ENCODE measurements at places on chromosomes 3 and 15.

- DNase-seq, result peak; percentile 90
Observed at GRCh38 chr15:31393444-31394091, 66.9 kb downstream of the KLF13 start.

GRCh38 chr15:37771465-37771864, 163.0 kb upstream of the TMCO5A start:
- peak; percentile 66 for DNase-seq

- no peak for DNase-seq
Observed at GRCh38 chr3:179796421-179796820, 143.6 kb downstream of the USP13 start.

GRCh38 chr15:25641762-25642161, 202.9 kb upstream of the UBE3A start:
- DNase-seq, result no peak

DNA sequence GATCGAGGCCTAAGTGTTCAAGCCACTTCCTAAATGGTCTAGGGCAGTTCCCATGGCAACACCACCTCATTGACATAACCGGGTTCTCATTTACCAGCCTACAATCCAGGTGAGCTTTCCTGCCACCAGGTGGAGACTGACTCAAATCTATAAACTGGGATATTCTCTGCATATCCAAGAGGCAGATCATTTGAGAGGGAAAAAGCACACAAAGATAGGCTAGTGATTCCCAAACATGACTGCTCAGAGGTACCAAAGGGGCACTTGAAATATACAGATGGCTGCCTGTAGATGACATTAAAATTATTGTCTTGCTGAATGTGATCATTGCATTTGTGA, 141.3 kb upstream of the PROK2 start:
- DNase-seq, result no peak

DNA sequence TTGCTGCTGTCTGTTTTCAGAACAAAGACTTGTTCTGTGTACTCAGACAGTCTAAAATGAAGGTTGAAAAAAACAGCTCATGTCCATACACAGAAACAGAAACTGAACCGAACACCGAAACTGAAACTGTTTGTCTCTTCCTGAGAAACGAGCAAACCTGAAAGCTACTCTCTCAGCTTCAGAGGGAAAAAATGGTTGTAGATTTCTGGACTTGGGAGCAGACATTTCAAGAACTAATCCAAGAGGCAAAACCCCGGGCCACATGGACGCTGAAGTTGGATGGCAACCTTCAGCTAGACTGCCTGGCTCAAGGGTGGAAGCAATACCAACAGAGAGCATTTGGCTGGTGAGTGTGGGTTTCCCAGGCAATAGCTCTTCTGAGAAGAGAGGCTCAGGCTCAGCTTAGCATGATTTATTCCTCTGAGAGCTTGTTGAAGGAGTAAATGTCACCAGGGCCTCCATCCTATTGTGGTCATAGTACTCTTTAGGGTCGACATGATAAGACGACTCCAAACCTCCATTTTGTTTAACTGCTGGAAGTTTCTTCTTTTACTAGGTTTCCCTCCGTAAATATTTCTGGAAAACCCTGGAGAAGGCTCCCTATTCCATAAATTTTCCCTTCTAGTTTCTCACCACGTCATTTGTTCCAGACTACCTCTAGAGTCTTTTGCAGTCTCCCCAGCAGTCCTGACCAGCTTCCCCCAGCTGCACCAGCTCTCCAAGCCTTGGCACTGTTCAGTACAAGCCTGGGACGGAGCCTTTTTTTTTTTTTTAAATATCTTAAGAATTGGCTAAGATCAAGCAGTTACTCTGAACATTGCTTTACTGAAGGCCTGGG, at the start of gene RTP4:
Gene RTP4, plus strand, starts transcription at position 135 of the 838 bp plus-strand sequence. Its CDS starts 57 bp downstream, at position 192.
- DNase-seq, result peak; percentile 2

DNA sequence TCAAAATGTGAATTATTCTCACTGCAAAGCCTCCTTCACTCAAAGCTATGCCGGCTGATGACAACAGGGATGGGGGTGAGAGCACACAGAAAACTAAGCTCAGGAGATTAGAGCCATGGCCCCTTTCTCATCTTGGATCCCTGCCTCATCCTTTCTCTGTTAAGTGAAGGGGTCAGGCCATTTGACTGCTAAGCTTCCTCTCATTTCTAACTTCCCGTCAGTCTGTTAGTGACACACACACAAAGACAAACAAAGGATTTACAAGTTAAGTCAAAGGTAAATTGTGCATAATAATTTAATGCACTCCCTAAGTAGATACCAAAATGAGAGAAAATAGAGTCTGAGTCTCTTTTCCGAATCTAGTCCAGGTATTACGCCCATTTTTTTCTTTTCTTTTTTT, 1.2 kb downstream of the SS18L2 start:
- no peak for DNase-seq

- no peak for DNase-seq
Observed at GRCh38 chr3:89238846-89239245, 131.4 kb downstream of the EPHA3 start.

- DNase-seq, result peak; percentile 58
Observed at GRCh38 chr15:55627730-55628368, 39.7 kb upstream of the PYGO1 start.

GRCh38 chr3:82311901-82312300, 550.5 kb upstream of the GBE1 start:
- no peak for DNase-seq

DNA sequence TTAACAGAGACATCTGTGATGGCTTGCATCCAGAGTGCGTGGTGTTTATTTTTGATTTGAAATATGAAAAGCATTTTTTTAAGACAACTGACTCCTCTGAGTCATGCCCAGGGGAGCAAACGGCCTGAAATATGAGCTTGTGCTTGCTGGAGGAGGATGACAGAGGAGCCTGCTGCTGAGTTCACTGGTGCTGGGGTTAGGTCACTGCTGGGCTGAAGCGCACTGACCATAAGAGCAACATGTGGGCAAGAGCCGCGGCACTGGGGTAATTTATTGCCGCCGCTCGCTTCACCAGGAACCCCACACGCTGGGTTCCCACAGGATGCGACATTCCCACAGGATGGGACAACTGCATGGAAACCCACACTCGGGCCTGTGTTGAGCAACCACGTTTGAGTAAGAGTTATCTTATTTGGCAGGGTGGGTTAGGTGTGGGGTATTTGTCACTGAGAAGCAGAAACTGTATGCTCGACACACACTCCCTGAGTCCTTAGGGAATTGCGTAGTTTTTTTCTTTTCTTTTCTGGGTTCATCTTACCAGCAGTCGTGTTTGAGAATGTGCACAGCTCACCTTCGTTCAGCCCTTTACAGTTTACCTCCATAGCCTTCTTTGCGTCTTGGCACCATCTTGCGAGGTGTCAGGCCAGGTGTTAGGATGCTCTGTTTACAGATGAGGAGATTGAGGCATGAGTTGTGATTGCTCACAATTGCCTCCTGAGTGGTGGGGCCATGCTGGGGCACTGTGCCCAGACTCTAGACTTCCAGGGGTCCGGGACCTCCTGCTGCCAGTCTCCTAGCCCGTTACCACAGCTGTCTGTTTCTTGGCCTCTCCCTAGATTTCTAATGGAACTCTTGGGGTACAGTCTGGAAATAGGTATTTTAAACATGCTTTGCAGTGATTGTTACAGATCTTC, 60.4 kb downstream of the SMAD3 start:
- DNase-seq, result peak; percentile 88

- peak; percentile 79 for DNase-seq
Observed at GRCh38 chr3:49872801-49873281, 3.1 kb upstream of the CAMKV start.

DNA sequence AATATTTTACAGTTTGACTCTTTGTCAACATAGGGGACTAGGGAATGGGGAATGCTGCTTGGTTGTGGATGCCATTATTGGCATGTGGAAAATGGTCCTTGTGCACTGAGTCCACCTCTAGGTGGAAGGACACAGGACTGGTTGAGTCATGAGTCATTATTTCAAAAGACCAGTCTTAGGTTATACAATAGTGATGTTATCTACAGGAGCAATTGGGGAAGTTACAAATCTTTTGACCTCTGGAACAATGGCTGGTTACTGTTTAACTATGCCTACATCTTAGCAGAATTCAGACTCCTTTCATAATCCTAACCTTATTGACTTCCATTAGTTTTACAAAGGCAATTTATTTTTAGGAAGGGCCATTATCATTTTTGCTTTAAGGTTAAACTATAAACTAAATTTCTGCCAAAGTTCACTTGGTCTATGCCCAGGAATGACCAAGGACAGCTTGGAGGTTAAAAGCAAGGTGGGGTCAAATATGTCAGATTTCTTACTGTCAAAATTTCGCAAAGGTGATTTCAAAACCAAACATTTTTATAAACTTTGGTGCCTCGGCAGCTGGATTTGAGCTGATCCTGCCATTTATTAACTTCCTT, 11.8 kb upstream of the CCR8 start:
- DNase-seq, result peak; percentile 87

- no peak for DNase-seq
Observed at GRCh38 chr3:158711886-158712285, 20.4 kb downstream of the RARRES1 start.

GRCh38 chr3:126691765-126692164, 12.3 kb upstream of the CHCHD6 start:
- no peak for DNase-seq

- DNase-seq, result peak; percentile 49
Observed at GRCh38 chr15:39580485-39581241, at the start of gene THBS1. TSS of gene THBS1 (plus strand) at chr15:39581079. CDS start at chr15:39581858, 779 bp downstream.

GRCh38 chr15:96625256-96625655, 294.8 kb downstream of the NR2F2 start:
- DNase-seq, result no peak

GRCh38 chr15:65982627-65983322, 113.5 kb downstream of the RAB11A start:
- DNase-seq, result no peak

GRCh38 chr3:195101001-195101583, 169.9 kb downstream of the XXYLT1 start:
- peak; percentile 95 for DNase-seq

DNA sequence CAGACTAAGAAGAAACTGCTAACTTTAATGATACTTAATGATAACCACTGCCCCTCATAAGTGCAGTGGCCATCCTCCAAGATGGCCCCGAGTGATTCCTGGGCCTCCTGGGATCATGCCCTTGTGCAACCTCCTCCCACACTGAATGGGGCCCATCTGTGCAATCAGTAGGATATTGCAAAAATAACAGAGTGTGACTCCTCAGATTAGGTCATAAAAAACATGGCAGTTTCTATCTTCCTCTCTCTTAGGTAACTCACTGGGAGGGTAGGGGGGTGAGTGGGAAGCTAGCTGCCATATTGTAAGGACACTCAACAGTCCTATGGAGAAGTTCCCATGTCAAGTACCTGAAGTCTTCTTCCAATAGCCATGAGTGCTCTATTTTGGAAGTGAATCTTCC, 173.0 kb downstream of the SHQ1 start:
- peak; percentile 66 for DNase-seq

DNA sequence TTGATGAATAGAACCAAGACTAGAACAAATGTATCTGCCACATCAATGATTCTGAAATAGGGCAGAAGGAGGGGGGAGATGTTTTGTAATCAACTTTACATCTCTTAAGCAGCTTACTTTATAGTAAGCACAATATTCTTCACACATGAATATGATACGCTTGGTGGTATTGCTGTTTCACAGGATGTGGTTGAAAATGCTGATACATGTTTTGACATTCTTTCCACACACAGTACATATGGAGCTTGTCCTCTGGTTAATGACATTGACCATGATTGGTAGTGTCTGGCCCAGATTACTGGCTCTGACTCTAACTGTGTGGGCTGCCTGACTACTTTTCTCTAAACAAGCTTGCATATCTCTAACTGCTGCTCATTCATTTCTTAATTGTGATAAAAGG, 168.9 kb downstream of the KLHL25 start:
- peak; percentile 34 for DNase-seq

DNA sequence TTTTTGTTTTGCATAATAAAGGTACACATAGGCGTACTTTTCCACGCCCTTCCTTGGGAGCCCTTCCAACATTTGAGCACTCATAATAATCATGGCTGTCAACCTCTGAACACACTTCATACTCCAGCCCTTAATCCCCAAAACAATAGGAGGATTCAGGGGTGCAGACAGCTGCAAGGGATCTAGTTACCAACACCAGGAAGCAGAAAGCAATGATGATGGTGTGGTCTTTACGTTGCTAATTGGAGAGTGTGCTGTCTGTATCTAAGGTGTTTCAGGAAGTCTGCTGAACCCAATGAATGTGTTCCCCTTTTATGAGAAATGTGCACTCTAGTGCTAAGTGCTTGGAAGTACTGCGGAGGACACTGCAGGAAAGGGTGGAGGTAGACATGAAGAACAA, 60.3 kb upstream of the PDZRN3 start:
- DNase-seq, result no peak

DNA sequence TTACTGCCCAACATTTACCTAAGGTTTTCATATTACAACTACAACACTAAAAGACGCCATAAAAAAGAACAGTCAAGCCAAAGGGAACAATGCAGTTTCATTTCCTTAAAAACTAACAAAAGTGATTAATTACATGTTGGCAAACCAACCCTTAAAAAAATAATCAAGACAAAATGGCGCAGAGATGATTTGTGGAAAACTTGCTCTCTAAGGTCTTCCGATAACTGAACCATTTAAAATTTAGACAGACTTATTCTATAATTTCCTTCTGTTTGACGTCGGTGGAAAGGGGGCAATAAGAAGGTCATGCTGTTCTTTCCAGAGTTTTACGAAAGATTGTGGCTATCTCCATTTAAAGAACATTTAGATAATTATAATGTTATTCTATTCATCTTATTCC, 87.6 kb downstream of the RYK start:
- DNase-seq, result no peak

DNA sequence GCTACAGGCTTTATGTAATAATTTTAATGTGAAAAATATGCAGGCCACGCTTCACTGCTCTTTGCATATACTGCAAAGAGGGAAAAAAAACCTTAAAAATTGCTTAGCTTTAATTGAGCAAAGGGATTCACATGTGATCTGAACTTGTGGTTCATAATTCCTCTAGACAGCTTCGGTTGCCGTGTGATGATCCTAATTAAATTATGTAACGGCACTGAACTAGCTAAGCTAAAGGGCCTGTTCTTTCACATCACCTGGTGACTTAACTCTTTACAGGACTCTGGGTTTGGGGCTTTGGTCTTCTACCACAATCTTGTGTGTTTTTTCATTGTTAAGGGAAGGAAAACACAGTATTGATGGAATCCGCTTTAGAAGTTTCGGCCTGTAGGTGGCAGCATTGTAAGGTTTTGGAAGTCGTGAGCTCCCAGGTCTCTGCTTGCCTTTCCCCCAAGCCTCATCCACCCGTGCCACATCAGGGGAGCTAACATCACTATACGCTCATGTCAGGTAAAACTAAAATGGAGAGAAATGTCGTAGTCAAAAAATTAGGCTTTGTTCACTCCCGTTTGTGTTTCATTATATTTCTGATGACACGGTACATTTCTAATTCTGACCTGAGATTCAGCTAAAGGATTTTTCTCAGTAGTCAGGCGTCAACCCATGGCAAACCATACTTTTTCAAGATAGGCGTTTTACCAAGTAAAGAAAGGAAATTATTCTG, 205.6 kb upstream of the DPH6 start:
- peak; percentile 64 for DNase-seq

- peak; percentile 14 for DNase-seq
Observed at GRCh38 chr3:85148036-85148435, 189.2 kb downstream of the CADM2 start.

- no peak for DNase-seq
Observed at GRCh38 chr3:151630035-151630434, 103.7 kb upstream of the AADACL2 start.
